MG63 (cell line): ENCODE measurements at places on chromosomes 1 and 21. TPM values are rescaled to one million over a fixed set of nuclear protein-coding genes. Genes with fewer than 3 reads are reported as not detected.

SH2D1B gene
- total RNA-seq: not detected in 2 replicates

KRTAP19-3 gene
- total RNA-seq: not detected in 2 replicates

TFF1 gene
- total RNA-seq: not detected in 2 replicates

DMBX1 gene
- total RNA-seq: not detected in 2 replicates

SLX9 gene
- total RNA-seq: 27.8 and 55.6 TPM in 2 replicates

ESRRG gene
- total RNA-seq: 0.26 TPM in 1 of 2 replicates, not detected in the other

OLFML2B gene
- 0.20 TPM in 1 of 2 replicates, not detected in the other for total RNA-seq

ANGPTL1 gene
- 0.46 TPM in 1 of 2 replicates, not detected in the other for total RNA-seq

GJA8 gene
- not detected in 2 replicates for total RNA-seq

GPR25 gene
- not detected in 2 replicates for total RNA-seq

RAD54L gene
- total RNA-seq: 3.3 and 15.3 TPM in 2 replicates

TRIM58 gene
- total RNA-seq: 10.8 and 13.7 TPM in 2 replicates

FCGR1A gene
- total RNA-seq: not detected in 2 replicates

ANGPTL3 gene
- total RNA-seq: not detected in 2 replicates

PUM1 gene
- total RNA-seq: 31.6 and 58.5 TPM in 2 replicates

GSTM1 gene
- total RNA-seq: 67.7 and 86.1 TPM in 2 replicates

PODN gene
- 0.10 TPM in 1 of 2 replicates, not detected in the other for total RNA-seq

RPE65 gene
- total RNA-seq: not detected in 2 replicates

LRRN2 gene
- total RNA-seq: 1.6 and 3.4 TPM in 2 replicates

VWA5B1 gene
- not detected in 2 replicates for total RNA-seq

AGBL4 gene
- not detected in 2 replicates for total RNA-seq

TCEANC2 gene
- 3.0 and 3.7 TPM in 2 replicates for total RNA-seq

ETV3L gene
- total RNA-seq: not detected in 2 replicates

TFF3 gene
- not detected in 2 replicates for total RNA-seq

FCRL1 gene
- total RNA-seq: not detected in 2 replicates

MTARC2 gene
- 1.3 and 8.4 TPM in 2 replicates for total RNA-seq

FAM43B gene
- total RNA-seq: 0.15 TPM in 1 of 2 replicates, not detected in the other

RAVER2 gene
- total RNA-seq: 7.4 and 7.6 TPM in 2 replicates

HDAC1 gene
- total RNA-seq: 88.0 and 98.3 TPM in 2 replicates

COL6A1 gene
- total RNA-seq: 817 and 868 TPM in 2 replicates

PRDM2 gene
- 0.79 and 2.1 TPM in 2 replicates for total RNA-seq

MPZ gene
- 0.07 TPM in 1 of 2 replicates, not detected in the other for total RNA-seq

ATAD3C gene
- not detected in 2 replicates for total RNA-seq

EXO1 gene
- total RNA-seq: 28.5 and 40.7 TPM in 2 replicates

ABCA4 gene
- total RNA-seq: 1.7 and 4.8 TPM in 2 replicates
